ENCODE measurements at places on chromosomes 6 and 20. TPM values are rescaled to one million over a fixed set of nuclear protein-coding genes. Genes with fewer than 3 reads are reported as not detected.
A peak's percentile ranks its signal among the peaks of the same experiment; 100 is the strongest.

- DNase-seq = no peak
- peak overlapping the region; percentile 24 for H3K27ac ChIP-seq
- H3K36me3 ChIP-seq = peaks cover 36% of the 10 kb centered on the region
- peaks cover 81% of the 10 kb centered on the region for H3K4me1 ChIP-seq
- no peak overlapping the region for H3K4me3 ChIP-seq
These were observed 152.2 kb downstream of the BACH2 start for GRCh38 chr6:90144396-90144795.

GRCh38 chr6:10779076-10779475 lies 31.5 kb downstream of the TMEM14B start:
- DNase-seq = no peak
- H3K4me3 ChIP-seq = no peak overlapping the region
- H3K36me3 ChIP-seq = peaks cover 5% of the 10 kb centered on the region
- H3K27me3 ChIP-seq = no peaks in the 10 kb centered on the region
- H3K4me1 ChIP-seq = peaks cover 7% of the 10 kb centered on the region
- H3K27ac ChIP-seq = no peak overlapping the region

GRCh38 chr20:36334281-36335205 lies 28.4 kb downstream of the DLGAP4 start:
- no peaks in the 10 kb centered on the region for H3K36me3 ChIP-seq
- DNase-seq = no peak
- H3K4me3 ChIP-seq = no peak overlapping the region
- H3K27me3 ChIP-seq = peaks cover 58% of the 10 kb centered on the region

DNA sequence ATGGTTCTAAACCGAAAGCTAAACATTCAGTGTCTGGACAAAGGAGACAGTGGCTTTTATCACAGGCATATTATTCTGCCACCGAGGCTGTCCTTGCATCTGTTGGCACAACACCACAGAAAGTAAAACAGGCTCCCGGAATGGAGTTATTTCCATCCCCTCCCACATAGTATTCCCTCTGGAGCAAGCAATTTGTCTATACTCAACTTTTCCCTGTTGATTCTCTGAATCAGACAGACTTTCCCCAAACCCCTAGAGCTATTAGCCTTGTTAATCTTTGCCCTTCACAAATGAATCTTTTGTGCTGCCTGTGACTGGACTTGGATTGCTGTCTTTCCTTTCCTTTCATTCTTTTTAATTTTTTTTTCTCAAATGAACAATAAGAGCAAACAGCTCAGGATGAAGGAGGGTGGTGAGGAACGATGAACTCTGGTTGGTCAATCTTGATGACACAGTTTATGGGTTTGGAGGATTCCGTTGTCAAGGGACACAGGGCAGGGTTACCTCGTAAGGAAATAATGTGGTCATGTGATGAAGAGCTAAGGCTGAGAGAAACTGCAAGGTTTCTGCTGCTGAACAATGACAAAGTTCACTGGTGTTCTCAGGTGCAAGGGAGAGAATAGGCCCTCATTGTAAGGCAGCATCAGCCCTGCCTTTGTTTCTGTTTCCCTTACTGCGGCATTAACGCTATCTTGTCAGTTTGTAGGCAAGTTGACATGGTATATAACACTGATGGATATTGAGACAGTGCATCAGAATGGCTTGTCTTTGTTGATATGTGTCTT lies 275.0 kb upstream of the BMP2 start:
- no peaks in the 10 kb centered on the region for H3K27me3 ChIP-seq
- no peak for DNase-seq
- H3K27ac ChIP-seq = no peak overlapping the region
- no peak overlapping the region for H3K4me3 ChIP-seq
- no peaks in the 10 kb centered on the region for H3K36me3 ChIP-seq
- no peaks in the 10 kb centered on the region for H3K4me1 ChIP-seq

DNA sequence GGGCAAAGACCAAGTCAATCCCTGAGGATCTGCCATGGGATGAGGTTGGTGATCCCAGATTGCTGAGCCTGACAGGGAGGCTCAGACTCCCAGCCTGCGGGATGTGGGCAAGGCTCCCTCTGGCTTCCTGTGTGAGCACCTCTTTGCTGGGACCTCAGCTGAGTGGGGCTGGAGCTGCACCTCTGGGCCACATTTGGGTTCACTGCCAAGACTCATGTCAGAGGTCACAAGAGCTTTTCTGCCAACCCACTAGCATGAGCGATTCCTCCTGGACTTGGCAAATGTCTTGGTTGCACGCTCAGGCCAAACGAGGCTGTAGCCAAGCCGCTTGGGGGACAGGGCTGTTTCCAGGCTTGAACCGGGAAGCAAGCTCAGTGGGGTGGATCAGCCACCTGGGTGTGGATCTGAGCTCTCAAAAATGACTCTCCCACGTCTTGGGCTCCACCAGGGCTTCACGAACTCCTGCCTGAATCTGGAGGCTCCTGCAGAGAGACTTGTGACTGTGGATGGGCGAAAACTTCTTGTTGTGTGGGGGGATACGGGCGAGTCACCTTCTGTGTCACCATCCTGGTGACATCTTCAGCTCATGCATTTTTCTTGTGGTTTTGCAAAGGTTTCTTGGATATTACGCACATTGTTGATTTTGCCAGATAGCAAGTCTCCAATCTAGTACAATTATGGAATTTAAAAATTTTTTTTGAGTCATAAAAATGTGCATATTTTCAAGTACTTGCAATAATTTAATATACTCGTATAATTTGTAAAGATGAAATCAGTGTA lies 359.5 kb downstream of the CDH4 start:
- H3K36me3 ChIP-seq = no peaks in the 10 kb centered on the region
- no peaks in the 10 kb centered on the region for H3K4me1 ChIP-seq
- no peak for DNase-seq
- no peaks in the 10 kb centered on the region for H3K27me3 ChIP-seq

DNA sequence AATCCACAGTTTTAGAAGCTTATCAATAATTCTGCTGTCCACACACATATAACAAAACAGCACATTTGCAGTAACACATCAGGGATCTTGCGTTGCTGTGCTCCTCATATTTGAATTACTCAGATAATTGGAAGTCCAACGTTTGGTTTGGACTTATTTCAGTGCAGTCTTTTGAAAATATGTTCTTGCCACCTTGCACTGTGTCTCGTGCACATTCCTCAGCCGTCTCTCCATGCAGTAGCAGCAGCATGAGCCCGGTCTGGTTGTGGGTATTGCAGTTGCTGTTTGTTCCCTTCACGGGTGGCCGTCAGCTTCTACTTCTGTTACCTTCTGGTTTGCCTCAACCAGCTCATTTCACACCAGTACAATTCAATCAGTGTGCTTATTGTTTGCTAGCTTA lies 215.5 kb downstream of the SLC24A3 start:
- peaks cover 18% of the 10 kb centered on the region for H3K27me3 ChIP-seq
- no peak overlapping the region for H3K27ac ChIP-seq
- H3K4me3 ChIP-seq = no peak overlapping the region
- H3K4me1 ChIP-seq = no peaks in the 10 kb centered on the region

DNA sequence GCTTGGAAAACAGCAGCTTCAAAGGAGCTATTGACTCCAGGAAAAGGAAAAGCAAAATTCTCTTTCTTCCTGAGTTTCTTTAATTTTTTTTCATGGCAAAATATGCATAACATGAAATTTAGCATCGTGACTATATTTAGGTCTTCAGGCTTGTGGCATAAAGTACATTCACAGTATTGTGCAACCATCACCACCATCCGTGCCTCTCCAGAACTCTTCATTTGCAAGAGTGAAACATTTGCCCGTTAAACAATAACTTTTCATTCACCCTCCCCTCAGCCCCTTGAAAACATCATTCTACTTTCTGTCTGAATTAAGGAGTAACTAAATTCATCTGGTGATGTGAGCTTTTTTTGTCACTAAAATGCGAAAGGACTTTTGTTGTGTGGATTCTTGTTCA lies 251.7 kb downstream of the PHACTR1 start:
- no peak for DNase-seq
- no peak overlapping the region for H3K27ac ChIP-seq
- no peaks in the 10 kb centered on the region for H3K4me1 ChIP-seq
- H3K36me3 ChIP-seq = no peaks in the 10 kb centered on the region
- no peak overlapping the region for H3K4me3 ChIP-seq

- H3K4me3 ChIP-seq = no peak overlapping the region
- H3K27ac ChIP-seq = no peak overlapping the region
- peaks cover 18% of the 10 kb centered on the region for H3K36me3 ChIP-seq
- H3K4me1 ChIP-seq = no peaks in the 10 kb centered on the region
- H3K27me3 ChIP-seq = no peaks in the 10 kb centered on the region
These were observed 112.3 kb upstream of the SYNDIG1 start for GRCh38 chr20:24357177-24357576.

- no peaks in the 10 kb centered on the region for H3K4me1 ChIP-seq
- no peak overlapping the region for H3K4me3 ChIP-seq
- H3K27me3 ChIP-seq = peaks cover 25% of the 10 kb centered on the region
- H3K36me3 ChIP-seq = peaks cover 9% of the 10 kb centered on the region
These were observed 219.0 kb downstream of the THBS2 start for GRCh38 chr6:169034516-169035167.

DNA sequence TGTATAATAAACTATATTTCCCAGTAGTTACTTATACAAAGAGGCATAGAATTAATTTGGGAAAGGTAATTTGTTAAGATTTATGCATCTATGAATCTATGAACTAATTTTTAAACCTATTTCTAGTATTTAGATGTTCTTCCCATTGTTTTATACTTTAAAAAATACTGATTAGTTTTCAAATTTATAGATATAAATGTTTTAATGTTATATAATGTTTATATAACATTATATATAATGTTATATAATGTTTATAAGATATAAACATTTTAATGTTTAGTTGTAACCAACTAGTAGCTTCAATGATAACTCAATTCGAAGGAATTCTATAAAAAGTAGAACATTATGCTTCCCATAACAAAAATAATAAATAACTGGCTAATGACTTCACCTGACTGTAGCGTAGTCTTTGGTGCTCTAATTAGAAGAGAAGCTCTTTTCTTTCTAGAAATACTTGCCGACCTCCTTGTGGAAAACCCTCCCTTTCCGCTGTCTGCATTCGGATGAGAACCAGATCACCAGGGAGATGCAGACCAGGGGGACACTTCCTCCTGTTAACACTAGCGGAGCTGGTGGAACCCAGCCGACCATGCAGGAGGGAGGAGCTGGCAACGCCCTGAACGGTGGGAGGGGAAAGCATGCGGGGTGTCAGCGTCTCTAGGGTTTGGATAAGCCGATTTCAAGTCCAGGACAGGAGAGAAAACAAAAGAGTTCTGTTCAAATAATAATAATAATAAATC lies 158.4 kb downstream of the OR2B2 start:
- peak overlapping the region; percentile 87 for H3K27ac ChIP-seq
- peaks cover 50% of the 10 kb centered on the region for H3K4me1 ChIP-seq
- peak overlapping the region; percentile 98 for H3K4me3 ChIP-seq
- DNase-seq = peak; percentile 56
- H3K27me3 ChIP-seq = no peaks in the 10 kb centered on the region

GRCh38 chr6:11865680-11866300 lies 87.2 kb upstream of the ADTRP start:
- H3K27me3 ChIP-seq = no peaks in the 10 kb centered on the region
- H3K4me3 ChIP-seq = no peak overlapping the region
- H3K27ac ChIP-seq = no peak overlapping the region
- no peak for DNase-seq
- H3K4me1 ChIP-seq = no peaks in the 10 kb centered on the region

DNA sequence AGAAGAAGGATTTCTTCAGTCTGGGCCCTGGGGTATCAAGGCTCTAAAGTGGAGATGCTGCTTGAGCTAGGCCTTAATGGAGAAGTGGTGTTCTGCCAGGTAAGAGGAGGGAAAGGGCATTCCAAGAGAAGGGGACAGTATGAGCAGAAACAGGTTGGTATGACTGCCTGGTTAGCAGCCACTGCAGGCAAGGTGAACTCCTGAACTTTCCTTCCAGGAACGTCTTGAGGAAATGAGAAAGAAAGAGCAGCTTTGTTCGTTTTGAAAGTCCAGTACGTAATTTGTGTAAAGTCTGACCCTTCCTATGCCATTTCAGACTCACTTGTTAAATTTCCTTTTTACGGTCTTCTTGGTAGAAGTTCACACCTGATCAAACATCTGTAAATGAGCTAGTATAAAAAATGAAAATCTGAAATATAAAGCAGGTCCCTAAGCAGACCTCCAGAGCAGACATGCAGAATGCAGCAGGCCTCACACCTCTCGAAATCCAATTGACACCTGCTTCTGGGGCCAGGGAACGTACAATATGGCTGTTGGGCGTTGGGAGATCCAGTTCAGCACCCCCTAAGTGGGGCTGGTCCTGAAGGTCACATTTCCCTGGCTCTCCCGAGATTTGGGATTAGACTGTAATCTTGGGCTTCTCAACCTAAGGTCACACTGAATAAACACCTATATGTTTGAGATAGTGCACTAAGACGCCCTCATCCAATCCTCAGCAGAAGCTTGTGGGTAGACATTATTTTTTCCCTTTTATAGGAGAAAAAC lies 33.6 kb downstream of the MYLK4 start:
- H3K27ac ChIP-seq = no peak overlapping the region
- no peak overlapping the region for H3K4me3 ChIP-seq
- H3K36me3 ChIP-seq = peaks cover 11% of the 10 kb centered on the region
- DNase-seq = no peak
- H3K27me3 ChIP-seq = no peaks in the 10 kb centered on the region

GRCh38 chr6:114288701-114289495 lies 53.9 kb downstream of the HS3ST5 start:
- H3K4me1 ChIP-seq = no peaks in the 10 kb centered on the region
- no peaks in the 10 kb centered on the region for H3K27me3 ChIP-seq
- no peak for DNase-seq
- no peaks in the 10 kb centered on the region for H3K36me3 ChIP-seq
- H3K27ac ChIP-seq = no peak overlapping the region
- H3K4me3 ChIP-seq = no peak overlapping the region

DNA sequence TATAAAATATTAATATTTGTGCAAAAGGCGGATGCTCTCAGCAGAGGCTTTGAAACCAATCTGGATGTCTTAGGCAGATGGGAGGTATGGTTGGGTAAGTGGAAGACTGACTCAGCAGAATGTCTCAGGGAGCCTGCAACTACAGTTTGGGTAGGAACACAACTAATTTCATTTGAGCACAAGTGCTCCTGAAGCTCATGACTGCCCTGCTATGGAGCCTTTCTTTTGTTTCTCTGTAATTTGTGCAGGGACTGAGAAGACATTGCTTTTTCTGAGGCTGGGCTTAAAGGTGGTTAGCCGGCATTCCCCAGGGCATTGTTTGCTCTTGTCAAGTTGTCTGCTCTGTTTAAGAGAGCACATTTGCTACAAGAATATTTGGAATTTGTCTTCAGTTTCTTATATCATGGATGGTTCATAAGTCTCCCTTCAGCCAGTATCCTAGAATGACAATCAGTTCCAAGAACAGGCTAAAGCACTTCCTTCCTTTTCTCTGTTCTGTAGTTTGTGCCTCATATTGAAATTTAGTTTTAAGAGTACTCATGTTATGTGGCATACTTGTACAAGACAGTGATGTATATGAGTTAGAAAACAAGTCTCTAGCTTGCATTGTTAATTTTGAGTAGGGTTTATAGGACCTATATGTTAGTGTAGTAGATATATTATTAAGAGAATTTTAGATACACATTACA lies 208.3 kb downstream of the ZFAND3 start:
- no peak overlapping the region for H3K27ac ChIP-seq
- DNase-seq = no peak
- peaks cover 5% of the 10 kb centered on the region for H3K36me3 ChIP-seq
- peaks cover 49% of the 10 kb centered on the region for H3K4me1 ChIP-seq
- H3K27me3 ChIP-seq = no peaks in the 10 kb centered on the region
- H3K4me3 ChIP-seq = no peak overlapping the region

TREML1 gene
- not detected for total RNA-seq

CCN6 gene
- not detected for total RNA-seq

MOCS1 gene
- 3.1 TPM for total RNA-seq

HSPA1L gene
- 3.5 TPM for total RNA-seq

TP53TG5 gene
- total RNA-seq = not detected

GDAP1L1 gene
- not detected for total RNA-seq

TCP11 gene
- not detected for total RNA-seq

LST1 gene
- total RNA-seq = 13.7 TPM

PABPC1L gene
- 63.2 TPM for total RNA-seq

TREM2 gene
- total RNA-seq = 0.49 TPM

TMEM74B gene
- total RNA-seq = not detected

All from naive thymus-derived CD8-positive, alpha-beta T cell (primary cell).